Neural crest cell (in vitro differentiated cells): ENCODE measurements at places on chromosomes 4 and X.

GRCh38 chr4:11426003-11426402, 2.7 kb downstream of the HS3ST1 start:
- no peak overlapping the region for H3K4me3 ChIP-seq
- no peak for DNase-seq
- peaks cover 59% of the 10 kb centered on the region for H3K27me3 ChIP-seq
- no peak overlapping the region for H3K27ac ChIP-seq

DNA sequence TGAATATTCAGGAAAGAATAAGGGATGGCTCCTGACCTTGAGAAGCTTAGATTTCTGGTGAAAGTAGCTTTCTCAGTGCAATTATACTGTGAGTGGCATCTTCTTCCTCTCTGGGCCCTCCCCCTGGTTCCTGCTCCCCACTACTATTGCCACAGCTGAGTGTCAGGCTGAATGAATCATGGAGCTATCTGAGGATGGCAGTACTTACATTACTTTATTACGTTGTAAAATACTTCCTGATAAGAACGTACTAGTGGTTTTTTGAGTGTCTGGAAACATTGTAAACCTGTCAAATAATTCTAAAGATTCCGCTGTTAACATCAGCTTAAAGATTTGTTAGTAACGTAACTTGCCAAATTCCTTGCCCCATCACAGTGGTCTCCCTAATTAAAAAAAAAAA, 36.2 kb downstream of the ARHGAP10 start:
- no peak overlapping the region for H3K4me3 ChIP-seq
- DNase-seq: no peak
- no peaks in the 10 kb centered on the region for H3K36me3 ChIP-seq
- H3K4me1 ChIP-seq: no peaks in the 10 kb centered on the region
- no peak overlapping the region for H3K27ac ChIP-seq

- peaks cover 6% of the 10 kb centered on the region for H3K36me3 ChIP-seq
- H3K27me3 ChIP-seq: no peaks in the 10 kb centered on the region
- H3K27ac ChIP-seq: no peak overlapping the region
- H3K4me1 ChIP-seq: peaks cover 4% of the 10 kb centered on the region
- H3K4me3 ChIP-seq: no peak overlapping the region
- DNase-seq: no peak
Measured at GRCh38 chrX:128458888-128459287, 406.7 kb upstream of the ACTRT1 start.

GRCh38 chr4:15755321-15756155, 22.6 kb upstream of the CD38 start:
- no peaks in the 10 kb centered on the region for H3K4me1 ChIP-seq
- H3K27ac ChIP-seq: no peak overlapping the region
- peaks cover 8% of the 10 kb centered on the region for H3K27me3 ChIP-seq
- H3K36me3 ChIP-seq: no peaks in the 10 kb centered on the region

DNA sequence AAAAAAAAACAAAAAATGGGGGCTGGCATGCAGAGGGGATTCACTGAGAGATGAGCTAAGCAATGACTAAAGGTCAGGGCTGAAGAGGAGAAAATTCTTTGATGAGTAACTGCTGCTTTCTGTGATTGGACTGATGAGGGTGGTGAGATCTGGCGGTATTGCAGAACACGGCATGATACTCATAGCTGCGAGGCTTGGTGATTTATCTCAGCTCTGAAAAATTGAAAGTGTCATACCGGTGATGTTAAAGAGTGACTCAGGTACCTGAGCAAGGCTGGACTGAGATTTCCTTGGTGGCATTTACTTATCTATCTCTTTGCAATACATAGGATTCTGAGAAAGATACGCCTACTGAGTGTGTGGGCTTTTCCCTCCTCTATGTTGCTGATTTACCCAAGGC, 204.1 kb upstream of the DDX53 start:
- H3K27me3 ChIP-seq: peaks cover 3% of the 10 kb centered on the region
- H3K36me3 ChIP-seq: peaks cover 3% of the 10 kb centered on the region
- DNase-seq: no peak

- no peaks in the 10 kb centered on the region for H3K27me3 ChIP-seq
- no peak overlapping the region for H3K4me3 ChIP-seq
- no peak overlapping the region for H3K27ac ChIP-seq
- H3K4me1 ChIP-seq: peaks cover 6% of the 10 kb centered on the region
Measured at GRCh38 chrX:134626434-134626833, 31.8 kb downstream of the PLAC1 start.

GRCh38 chrX:274904-275475, 6.2 kb upstream of the PLCXD1 start:
- peaks cover 21% of the 10 kb centered on the region for H3K27me3 ChIP-seq
- DNase-seq: peak; percentile 41
- peaks cover 22% of the 10 kb centered on the region for H3K4me1 ChIP-seq
- H3K36me3 ChIP-seq: no peaks in the 10 kb centered on the region
- H3K27ac ChIP-seq: no peak overlapping the region
